ENCODE measurements at places on chromosomes 7 and 10.
A peak's percentile ranks its signal among the peaks of the same experiment; 100 is the strongest.

DNA sequence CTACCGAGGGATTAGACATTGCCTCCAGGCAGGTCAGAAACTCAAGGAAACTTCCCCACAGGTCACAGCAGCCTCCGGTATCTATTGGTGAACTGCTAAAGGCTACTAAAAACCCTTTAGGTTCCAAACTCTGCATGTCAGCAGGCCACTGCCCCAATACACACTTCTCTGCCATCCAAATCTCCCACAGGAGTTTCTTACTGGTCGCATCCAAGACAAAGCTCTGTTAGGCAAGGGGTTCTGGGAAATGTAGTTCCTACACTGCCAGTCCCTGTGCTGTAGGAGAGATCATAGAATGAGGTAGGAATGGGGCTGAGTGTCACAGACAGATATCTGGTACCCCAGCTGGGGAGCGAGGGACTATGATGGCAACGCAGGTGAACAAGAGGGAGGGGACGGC lies 757.0 kb upstream of the C7orf33 start:
- no peak for DNase-seq

GRCh38 chr10:67914777-67915340 lies 30.4 kb downstream of the SIRT1 start:
- DNase-seq = no peak

- no peak for DNase-seq
Measured at GRCh38 chr7:143413123-143413522, 4.5 kb upstream of the EPHA1 start.

GRCh38 chr7:12995912-12996469 lies 308.6 kb downstream of the ARL4A start:
- no peak for DNase-seq

DNA sequence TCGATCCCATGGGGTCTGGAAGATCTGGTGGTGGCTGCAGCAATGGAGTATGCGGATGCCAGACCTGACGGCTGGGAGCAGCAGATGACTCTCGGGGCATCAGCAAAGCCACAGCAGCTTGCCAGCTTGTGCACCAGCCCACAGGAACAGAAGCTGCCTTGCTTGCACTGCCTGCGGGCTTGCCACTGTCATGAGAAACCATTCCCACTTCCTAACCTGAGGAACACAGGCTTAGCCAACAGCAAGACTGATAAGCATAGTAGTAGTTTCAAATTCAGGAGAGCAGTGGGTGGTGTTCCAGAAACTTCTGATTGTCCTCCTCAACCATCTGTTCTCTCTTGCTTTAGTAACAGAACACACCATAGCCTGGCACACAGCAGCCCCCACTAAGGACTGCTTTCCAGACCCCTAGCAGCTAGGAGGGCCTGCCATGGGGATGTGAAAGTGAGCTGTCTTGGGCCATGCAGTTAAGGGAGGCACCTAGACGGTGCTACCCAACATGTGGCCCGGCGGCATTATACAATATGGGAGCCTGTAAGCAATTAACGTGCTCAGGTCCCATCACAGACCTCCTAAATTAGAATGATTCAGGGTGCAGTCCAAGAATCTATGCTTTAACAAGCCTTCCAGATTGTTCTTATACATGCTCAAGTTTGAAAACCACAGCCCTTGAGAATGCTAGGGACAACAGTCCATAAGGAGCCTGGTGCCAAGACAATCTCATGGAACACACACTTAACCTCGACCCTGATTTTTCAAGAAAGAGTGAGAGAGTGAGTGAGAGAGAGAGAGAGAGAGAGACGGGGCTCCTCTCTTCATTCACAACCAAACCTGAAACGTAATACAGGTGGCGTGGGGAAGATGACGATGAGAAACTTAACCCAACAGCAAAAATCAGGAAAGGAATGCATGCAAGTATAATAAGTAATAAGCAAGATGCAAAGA lies 7.1 kb downstream of the ANXA11 start:
- DNase-seq = no peak

DNA sequence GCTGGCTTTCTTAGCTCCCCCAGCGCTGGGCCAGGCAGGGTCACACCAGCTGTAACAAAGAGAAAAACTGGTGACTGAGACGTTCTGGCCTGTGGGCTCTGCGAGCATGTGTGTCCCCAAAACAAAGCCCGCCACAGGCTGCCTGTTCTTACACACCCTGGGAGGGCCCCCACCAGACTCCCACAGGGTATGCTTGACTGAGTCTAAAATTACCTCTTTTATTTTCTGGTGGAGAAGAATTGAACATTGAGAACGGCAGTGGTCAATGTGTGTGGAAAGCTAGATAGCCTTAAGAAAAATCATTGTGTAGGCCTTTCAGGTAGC lies 808 bp downstream of the C10orf71 start:
- no peak for DNase-seq

- no peak for DNase-seq
Measured at GRCh38 chr7:106450716-106451115, 165.9 kb upstream of the NAMPT start.

- no peak for DNase-seq
Measured at GRCh38 chr10:88366772-88367171, 216.3 kb downstream of the RNLS start.

- no peak for DNase-seq
Measured at GRCh38 chr10:60155943-60156683, 233.6 kb downstream of the ANK3 start.

- DNase-seq = no peak
Measured at GRCh38 chr7:92747041-92747835, 89.1 kb downstream of the CDK6 start.

DNA sequence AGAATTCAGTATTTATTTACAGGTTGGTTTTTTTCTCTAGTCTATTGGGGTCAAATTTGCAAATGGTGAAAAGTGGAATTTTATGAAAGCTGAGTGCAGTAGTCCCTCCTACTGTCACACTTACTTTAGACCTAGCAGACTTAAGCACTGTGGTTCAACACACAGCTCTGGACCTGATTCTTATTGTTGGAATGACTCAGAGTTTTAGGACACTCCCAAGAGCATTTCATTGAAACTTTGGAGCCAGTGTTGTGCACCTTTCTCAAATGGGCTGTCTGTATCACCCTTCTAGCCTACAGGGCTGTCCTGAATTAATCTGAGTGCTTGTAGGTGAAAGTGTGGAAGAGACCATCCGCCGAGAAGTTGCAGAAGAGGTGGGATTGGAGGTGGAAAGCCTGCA lies 16.1 kb downstream of the NUDT13 start:
- DNase-seq = no peak

DNA sequence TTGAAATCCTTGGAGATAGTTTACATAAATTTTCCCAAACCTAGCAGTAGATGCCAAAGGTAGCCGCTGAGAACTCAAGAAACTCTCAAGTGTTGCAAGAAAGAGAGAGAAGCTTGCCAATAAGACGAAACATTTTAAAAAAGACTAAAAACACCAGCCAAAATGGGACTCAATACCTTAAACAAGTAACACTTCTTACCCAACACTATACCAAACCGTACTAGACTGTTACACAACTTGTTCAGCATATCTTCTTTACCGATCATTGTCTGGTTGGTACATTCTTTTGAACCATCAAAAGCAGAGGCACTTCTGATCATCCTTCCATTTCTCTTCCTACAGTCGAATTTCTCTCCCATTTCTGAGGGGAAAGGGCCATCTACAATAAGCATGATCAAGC lies 4.8 kb upstream of the PTPN12 start:
- DNase-seq = no peak

DNA sequence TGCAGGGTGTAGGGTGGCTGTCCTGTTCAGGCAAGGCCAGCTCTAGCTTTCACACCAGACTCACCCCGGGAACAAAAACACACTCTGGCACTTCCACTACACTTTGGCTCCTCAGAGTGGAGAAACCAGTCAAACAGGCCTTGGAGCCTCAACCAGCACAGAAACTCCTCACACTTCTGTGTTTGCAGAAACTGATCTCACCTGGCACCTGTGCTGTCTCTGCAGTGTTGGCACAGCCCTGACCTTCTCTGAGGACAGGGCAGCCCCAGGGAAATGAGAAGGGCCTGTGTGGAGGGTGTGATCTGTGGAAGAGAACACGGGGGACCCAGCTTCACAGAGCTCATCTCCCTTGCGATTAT lies 4.1 kb upstream of the CALML5 start:
- DNase-seq = peak; percentile 56

- DNase-seq = no peak
Measured at GRCh38 chr10:75375838-75376237, 25.7 kb downstream of the ZNF503 start.

- no peak for DNase-seq
Measured at GRCh38 chr7:29884399-29885272, 78.3 kb downstream of the WIPF3 start.

DNA sequence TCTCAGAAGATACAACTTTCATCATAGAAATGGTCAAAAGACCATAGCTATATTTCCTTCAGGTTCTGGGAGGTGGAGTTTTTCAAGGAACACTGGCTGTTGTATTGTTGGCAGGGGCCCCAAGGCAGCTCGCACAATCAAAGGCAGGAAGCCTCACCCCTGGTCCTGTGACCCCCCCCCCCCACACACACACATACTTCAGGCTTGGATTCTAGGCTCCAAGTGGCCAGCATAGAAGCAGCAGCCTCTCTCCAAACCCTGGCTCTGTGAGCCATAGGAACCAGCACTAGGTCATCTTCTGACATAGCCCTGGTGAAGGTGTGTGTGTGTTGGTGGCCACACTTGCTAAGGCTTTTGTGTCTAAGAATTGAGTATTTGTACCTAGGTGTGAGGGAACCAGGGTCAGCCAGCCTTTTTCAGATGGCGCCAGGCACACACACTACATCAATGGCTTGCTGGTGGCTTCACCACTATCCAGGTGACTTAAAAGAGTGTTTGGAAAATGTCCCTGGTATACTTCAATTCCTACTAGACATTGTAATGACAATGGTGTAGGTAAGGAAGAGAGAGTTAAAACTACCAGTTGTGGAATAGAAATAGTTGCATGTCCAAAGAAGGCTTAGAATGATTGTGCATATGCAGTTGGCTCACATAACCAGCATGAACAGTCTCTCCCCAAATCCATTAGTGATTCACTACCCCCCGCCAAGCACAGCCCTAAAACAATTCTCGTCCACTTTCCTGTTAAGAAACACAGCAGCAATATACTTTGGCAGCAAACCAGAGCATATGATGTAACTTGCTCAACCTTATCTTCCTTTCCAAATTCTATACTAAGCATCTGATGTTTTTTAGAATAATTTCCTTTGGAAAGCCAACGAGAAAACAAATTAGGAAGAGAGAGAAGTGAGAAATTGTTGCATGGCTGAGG lies 91.3 kb downstream of the AVL9 start:
- no peak for DNase-seq

DNA sequence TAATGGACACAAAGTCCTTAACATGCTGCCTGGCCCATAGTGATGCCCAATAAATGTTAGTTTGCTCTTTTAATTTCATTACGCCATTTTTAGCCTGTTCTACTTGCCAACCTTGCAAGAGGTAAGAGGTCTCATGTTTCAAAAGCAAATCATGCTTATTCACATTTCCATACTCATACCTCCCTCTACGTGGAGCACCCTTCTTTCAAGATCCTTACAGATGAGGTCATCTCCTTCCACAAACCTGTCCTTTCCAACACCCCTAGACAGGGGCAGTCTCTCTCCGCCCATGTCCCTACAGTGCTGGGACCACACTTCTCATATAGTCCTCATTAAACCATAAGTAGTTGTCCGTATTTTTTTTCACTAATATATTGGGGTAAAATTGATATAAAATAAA lies 271.3 kb downstream of the FGFR2 start:
- DNase-seq = no peak

DNA sequence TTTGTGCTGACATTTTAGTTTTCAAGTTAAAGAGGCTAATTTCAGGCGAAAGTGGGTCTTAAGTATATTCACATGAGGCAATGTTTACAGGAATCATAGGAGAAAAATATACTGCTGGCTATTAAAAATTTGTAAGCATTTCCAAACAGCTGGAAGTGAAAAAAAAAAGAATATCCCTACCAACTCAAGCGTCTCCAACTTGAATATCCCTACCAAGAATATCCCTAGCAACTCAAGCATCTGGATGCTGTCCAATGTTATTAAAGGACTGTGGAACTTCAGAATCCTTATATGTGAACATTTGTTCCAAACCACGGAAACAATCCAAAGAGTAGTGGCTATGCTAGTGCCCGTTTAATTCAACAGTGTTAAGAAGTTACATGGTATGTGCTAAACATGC lies 1303.0 kb downstream of the GATA3 start:
- no peak for DNase-seq

- DNase-seq = peak; percentile 72
Measured at GRCh38 chr7:142853739-142854371, 1.0 kb upstream of the EPHB6 start.

- no peak for DNase-seq
Measured at GRCh38 chr7:5445981-5446594, 22.5 kb upstream of the TNRC18 start.

GRCh38 chr7:77525231-77525630 lies 11.9 kb upstream of the PTPN12 start:
- DNase-seq = no peak

DNA sequence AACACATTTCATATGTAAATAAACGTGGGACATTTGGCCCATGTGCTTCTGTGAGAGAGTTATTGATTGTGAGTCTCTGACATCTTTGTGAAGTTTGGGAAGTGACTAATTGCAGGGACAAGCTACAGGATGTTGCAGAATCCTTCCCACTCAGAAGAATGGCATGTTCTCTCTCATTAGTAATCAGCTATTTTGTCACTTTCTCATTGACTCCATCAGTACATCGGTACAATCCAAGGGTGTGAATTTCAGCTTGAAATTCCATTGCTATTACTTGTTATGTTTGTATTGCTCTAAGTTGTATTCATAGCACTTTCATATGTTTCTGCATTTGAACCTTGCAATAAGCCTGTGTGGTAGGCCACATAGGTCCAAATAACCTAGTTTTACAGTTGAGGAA lies 100.0 kb upstream of the KCNMA1 start:
- DNase-seq = no peak

DNA sequence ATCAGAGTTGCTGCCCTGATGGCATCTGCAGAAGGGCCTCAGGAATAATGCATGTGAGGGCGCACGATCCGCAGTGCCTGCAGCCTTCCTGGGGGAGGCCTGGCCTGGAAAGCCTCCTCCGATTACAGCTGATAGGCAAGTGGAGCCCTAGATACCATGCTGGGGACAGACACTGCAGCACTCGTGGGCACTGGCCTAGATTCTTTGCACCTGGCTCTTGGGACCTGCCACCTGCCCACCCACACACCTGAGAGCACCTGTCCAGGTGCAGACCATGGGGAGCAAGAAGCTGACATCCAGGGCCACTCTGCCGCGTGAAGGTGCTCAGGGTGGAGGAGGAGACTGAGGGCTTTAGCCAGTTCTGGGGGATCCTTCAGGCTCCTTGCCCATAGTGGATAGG lies 14.8 kb downstream of the YKT6 start:
- peak; percentile 44 for DNase-seq

- no peak for DNase-seq
Measured at GRCh38 chr10:69317175-69317604, 38.9 kb downstream of the HK1 start.

GRCh38 chr7:155298288-155298833 lies 683 bp downstream of the INSIG1 start:
- DNase-seq = no peak

- DNase-seq = no peak
Measured at GRCh38 chr10:121680879-121681655, 82.8 kb upstream of the FGFR2 start.

GRCh38 chr7:151248346-151249033 lies at the start of gene SMARCD3:
SMARCD3 (minus strand) TSS chr7:151248694; CDS start chr7:151248562, 132 bp downstream.
- peak; percentile 47 for DNase-seq

Data from Peyer's patch (tissue), 4 donors.